ENCODE measurements at places on chromosomes 5 and 9. TPM values are rescaled to one million over a fixed set of nuclear protein-coding genes. Genes with fewer than 3 reads are reported as not detected.

ALDH7A1 gene
- 64.8 TPM for total RNA-seq

TESK1 gene
- 20.1 TPM for total RNA-seq

EXD3 gene
- 9.5 TPM for total RNA-seq

TRIM36 gene
- 102 TPM for total RNA-seq

PCDH1 gene
- total RNA-seq = 69.2 TPM

TLX3 gene
- not detected for total RNA-seq
